Stimulated activated CD4-positive, alpha-beta T cell treated with anti-CD3 and anti-CD28 coated beads, Interleukin-2, amount 100 ng/mL, for 24 hours (primary cell): ENCODE measurements at places on chromosomes 2 and 18.

DNA sequence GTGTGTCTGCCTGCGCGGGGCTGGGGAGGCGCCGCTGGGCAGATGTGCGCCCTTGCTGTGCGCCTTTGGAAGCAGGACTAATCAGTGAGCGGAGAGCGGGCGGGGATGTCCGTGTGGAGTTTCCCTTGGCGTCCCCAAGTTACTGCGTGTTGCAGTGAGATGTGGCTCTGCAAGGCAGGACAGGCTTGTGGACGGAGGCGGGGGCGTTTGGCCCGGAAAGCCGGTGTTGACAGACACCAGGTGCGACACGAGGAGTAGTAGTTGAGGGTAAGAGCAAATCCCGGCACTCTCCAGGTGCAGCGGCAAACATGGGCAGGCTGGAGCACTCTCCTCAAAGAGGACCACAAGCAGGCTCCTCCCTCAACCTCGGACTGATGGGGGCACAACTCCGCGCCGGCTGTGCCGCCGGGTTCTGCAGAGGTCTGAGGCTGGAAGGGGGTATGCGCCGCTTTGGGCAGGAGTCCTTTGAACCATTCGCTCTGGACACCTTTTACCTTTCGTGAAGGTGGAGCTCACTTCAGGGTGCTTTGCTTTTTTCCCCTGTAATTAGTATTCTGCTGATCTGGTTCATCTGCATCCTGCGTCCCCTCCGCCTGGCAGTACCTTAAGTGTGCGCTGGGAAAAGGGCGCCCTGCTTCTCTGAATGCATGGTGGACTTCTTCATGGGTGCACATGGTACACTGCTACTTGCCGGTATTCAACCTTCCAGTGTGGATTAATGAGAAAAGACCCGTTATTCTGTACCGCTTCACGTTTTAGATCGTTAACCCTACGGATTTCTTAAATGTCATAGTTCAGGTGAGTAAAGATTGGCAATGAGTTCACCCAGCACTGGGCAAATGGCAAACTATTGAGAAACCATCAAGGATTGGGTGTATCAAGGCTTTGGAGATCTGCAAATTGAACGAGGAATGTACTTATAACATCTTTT is 608 bp downstream of the CDH7 start:
- no peak for DNase-seq

DNA sequence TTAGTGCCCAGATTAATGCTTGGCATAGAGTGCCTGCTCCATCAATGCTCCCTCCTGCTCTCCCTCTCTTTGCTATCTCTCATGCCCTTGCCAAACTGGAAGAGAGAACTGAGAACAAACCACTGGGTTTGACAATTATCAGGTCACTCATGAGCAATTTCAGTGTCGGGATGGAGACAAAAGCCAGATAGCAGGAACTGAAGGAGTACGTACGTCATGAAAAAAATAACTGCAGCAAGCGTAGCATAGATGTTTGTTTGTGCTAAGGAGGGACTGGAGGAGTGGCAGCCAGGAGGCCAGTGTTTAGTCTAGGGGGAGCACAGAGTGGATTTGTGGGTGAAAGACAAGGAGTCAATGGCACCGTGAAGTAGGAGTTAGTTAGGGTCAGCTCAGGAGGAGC is 113.3 kb downstream of the POLE4 start:
- no peak for DNase-seq

DNA sequence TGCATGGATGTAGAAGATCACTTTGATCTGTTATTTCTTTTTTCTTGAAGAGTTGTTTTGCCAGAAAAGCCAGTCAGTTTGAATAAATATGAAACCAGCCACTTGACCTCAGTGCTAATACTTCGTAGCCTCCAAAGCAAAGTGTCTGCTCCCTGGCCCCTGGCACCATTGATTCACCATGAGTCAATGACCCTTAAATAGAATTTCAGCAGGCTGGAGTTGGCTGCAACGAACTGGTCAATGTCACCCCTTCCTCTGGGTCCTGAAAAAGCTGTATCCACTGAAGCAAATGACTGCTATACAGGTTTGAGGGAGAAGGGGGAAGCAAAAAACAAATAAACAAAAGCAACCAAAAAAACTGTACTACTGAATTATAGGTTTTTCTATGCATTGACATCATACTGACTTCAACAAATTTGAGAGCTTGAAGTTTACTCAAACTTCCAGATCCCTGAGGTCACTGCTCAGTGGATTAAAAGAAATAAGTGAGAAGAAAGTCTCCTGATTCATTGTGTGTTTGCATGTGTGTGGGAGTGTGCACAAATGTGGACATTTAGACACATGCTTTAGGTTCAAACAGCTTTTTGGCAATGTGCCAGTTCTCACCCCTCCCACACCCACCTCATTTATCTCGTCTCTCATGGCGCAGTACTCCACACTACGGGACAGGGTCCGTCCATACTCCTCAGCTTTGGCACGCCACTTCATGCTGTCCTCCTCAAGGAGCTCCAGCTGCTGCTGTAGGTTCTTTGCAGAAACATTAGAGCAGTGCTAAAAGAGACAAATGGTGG is 58.1 kb upstream of the TTN start:
- DNase-seq, result no peak

DNA sequence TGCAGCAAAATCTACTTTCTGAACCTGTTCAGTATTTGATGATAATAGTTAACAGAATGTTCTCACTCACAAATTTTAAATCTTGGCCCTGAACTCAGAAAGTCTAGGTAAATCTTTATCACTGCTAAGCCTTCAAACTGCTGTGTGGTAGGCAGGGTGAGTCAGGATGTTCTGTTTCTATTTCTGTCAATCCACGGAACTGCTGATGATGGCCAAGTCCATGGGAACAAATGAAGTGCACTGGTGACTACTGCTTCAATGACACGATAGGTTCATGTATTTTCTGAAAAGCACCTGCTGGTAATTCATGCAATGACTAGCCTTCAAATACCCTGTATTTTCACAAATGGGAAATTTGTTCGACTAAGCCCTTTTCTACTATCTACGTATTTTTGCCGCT is 14.2 kb downstream of the NIFK start:
- DNase-seq, result no peak

DNA sequence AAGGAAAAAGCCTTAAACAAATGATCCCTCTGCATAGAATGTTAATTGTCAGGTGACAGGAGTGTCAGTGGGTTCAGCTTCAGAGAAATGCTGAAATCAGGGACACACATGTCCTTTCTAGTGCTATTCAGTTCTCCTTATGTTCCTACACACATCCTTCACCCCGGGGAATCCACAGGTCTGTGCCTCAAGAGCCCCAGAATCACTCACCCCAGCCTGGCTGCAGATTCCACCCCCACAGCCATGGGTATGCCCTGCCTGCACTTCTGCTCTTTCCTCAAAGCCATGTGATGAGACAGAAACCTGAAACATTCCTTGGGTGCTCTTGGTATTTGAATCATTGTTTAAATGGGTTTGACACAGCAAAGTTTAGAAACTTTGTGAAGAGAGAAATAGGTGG is 27.4 kb upstream of the FZD7 start:
- no peak for DNase-seq

- no peak for DNase-seq
These were observed 22.9 kb upstream of the SSB start for GRCh38 chr2:169775765-169776164.

- no peak for DNase-seq
These were observed 81.4 kb upstream of the RGPD5 start for GRCh38 chr2:109712746-109713145.

DNA sequence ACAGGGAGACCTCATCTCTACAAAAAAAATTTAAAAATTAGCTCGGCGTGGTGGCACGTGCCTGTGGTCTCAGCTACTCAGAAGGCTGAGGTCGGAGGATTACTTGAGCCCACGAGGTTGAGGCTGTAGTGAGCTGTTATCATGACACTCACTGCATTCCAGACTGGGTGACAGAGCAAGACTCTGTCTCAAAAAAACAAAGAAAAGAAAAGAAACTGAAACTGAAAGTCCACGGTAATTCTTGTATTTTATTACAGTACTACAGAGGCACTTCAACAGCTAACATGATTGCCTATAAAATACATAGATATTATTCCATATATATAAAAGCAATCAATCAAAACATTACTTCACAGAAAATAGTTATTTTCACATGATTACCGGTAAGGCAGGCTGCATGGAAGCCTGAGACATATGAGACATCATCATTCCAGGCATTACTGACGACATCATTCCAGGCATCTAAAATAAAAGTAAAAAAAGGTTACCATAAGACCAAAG is 23.1 kb downstream of the PRPF40A start:
- peak; percentile 37 for DNase-seq

DNA sequence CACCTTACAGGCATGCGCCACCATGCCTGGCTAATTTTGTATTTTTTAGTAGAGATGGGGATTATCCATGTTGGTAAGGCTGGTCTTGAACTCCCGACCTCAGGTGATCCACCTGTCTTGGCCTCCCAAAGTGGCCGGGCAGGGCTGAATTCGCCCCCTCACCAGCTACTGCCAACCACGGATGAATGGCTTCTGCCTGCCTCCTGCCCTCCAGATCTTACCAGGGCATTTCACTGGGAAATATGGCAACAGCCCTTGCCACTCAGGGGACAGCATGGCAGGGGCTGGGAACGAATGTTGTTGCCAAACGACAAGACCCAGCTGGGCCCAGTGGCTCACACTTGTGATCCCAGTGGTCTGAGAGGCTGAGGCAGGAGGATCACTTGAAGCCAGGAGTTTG is 1.8 kb upstream of the ALPP start:
- DNase-seq, result no peak

DNA sequence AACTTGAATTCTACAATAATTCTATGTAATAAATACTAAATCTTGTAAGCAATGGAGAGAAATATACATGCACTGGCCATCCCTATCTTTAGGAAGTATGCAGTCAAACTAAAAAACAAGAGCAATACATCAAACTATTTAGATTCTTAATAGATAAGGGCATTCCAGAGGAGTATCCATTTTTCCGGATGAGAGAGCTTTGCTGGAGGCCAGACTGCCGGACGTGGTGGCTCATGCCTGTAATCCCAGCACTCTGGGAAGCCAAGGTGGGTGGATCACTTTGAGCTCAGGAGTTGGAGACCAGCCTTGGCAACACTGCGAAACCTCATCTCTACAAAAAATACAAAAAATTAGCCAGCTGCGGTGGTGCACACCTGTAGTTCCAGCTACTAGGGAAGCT is 60.8 kb downstream of the KIF5C start:
- no peak for DNase-seq

DNA sequence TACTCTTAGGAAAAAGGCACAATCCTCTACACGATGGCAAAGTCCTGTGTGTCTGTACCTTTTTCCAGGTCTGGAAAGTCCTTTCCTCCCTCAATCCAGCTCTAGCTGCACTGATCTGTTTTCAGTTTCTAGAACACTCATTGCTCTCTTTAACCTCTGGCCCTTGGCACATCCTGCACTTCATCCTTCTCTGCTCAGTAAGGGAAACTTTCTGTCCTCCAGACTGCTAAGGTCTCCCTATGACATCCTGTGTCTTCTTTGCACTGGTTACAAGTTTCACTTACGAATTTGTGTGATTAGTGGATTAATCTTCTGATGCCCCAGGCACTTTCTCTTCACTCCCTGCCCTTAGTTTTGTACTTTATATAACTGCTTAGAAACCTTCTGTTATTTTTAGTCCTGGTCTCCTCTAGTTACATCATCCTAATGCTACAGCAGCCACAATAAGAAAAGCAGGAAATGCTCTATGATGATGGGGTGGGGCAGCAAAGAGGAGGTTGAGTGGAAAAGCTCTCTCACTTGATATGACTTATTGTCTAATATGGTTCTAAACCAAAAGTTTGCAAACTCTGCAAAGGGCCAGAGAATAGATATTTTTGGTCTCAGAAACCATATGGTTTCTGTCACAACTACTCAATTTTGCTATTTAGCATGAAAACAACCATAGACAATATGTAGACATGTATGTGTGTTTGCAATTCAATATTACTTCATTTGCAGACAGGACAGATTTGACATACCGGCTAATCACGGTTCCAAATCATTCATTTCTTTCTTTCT is 568.2 kb downstream of the THSD7B start:
- no peak for DNase-seq

- no peak for DNase-seq
These were observed 19.2 kb upstream of the GRP start for GRCh38 chr18:59200787-59201186.

- no peak for DNase-seq
These were observed 23.2 kb downstream of the IL1B start for GRCh38 chr2:112813280-112813966.

DNA sequence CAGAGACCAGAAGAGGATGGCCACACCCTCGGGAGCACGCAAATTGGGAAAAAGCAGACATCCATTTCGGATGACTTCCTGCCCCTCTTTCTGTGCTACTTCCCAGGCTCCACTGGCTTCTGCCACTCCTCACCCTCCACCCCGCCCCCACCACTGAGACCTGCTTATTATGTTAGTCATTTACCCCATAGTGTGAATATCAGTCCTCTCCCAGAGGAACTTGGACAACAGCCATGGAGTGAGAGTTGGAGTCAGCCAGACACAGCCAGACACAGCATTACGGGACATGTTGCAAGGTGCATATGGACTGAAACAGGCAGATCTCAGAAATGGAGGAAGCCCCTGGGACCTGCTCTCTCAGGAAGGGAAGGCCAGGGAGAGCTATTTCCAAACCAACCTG is 51.8 kb downstream of the CTIF start:
- no peak for DNase-seq

DNA sequence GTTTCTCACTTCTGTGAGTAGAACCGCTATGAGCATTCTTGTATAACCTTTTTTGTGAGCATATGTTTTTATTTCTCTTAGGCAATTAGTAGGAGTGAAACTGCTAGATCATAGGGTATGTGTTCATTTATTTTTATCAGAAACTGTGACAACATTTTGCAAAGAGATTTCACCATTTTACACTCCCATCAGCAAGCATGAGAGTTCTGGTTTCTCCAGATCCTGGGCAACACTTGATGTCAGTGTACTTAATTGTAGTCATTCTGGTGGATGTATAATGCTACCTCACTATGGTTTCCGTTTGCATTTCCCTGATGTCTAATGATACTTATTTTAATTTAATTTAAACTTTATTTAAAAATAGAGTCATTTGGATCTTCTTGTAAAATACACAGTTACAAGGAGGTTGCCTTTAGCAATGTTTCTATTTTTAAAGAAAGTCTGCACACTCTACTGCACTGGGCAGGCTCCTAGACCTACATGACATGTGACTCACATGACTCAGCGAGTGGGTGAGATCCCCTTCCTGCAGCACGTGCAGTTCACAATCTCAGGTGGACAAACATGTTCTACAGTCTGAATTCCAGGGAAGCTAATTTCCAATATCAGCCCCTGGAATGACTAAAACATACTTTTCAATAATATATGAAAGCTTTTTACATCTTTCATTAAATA is 127.0 kb upstream of the BCL2L11 start:
- no peak for DNase-seq
